Choroid plexus epithelial cell (primary cell): ENCODE measurements at places on chromosomes 6 and 20.

GRCh38 chr20:62308102-62308822 lies 5.5 kb downstream of the ADRM1 start:
- DNase-seq: no peak

DNA sequence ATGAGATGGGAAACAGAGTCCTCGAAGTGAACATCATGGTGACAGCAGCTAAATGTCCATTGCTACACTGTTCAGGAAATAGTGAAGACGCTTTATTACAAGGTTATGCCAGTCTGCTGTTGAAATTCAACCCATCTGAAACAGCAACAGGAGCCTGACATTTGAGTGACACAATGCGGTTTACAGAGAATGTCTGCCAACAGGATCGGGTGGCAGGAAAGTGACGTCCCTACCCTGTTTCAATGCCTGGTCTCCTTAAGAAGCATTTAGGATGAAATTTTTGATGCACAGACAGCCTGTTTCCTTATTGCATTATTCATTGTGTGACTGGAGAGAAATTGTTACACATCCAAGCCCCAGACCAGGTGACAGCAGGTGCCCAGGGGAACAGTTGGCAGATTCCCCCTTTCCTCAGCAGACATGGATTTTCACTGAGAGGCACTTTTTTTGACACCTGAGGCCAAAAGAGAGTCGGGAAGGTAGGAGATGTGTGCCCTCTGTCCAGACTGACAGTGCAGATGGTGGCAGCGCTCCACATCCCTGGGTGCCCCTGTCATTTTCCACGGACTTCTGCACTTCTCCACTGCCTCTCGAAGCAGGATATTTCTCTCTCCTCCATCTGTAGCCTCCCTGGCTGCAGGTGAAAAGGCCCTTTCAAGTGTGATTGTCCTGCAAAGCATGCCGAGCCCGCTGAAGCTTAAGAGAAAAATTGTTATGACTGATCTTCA lies 87.9 kb downstream of the BFSP1 start:
- no peak for DNase-seq

DNA sequence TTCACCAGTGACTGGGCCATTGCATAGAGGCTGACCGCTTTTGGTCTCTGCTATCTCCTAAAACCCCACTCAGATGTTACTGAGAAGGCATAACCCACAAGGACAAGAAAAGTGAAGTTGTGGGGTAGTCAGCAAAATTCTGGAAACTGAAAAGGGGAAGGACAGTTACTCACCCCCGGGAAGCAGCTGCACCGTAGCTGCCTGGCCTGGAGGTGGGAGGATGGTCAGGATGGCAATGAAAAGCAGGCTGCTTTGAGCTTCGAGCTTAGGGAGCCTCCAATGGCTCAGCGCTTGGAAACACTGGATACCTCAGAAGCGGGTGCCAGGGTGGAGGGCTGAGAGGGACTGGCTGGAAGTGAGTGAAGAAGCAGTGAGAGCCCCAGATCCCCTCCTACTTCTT lies 56.0 kb downstream of the KCNK5 start:
- DNase-seq: no peak

DNA sequence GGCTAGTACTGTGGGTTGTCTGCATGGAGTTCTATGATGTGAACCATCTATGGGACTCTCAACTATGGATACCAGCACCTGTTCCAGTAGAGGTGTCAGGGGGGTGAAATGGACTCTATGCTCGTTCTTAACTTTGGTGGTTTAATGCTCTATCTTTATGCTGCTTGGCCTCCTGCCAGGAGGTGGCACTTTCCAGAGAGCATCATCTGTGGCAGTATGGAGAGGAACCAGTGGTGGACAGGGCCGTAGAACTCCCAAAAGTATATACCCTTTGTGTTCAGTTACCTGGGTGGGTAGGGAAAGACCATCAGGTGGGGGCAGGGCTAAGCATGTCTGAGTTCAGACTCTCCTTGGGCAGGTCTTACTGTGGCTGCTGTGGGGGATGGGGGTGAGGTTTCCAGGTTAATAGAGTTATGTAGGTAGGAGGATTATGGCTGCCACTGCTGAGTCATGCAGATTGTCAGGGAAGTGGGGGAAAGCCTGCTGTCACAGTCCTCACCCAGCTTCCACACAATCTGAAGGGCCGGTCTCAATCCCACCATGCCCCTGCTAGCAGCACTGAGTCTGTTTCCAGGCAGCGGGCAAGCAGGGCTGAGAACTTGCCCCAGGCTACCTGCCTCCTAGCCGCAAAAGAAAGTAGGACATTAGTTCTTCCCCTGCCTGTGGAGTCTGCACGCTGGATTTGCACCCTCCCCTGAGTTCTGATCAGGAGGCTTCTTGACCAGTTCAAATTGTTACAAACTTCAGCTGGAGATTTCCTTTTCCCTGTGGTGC lies 284.0 kb downstream of the KCNQ5 start:
- DNase-seq: no peak

DNA sequence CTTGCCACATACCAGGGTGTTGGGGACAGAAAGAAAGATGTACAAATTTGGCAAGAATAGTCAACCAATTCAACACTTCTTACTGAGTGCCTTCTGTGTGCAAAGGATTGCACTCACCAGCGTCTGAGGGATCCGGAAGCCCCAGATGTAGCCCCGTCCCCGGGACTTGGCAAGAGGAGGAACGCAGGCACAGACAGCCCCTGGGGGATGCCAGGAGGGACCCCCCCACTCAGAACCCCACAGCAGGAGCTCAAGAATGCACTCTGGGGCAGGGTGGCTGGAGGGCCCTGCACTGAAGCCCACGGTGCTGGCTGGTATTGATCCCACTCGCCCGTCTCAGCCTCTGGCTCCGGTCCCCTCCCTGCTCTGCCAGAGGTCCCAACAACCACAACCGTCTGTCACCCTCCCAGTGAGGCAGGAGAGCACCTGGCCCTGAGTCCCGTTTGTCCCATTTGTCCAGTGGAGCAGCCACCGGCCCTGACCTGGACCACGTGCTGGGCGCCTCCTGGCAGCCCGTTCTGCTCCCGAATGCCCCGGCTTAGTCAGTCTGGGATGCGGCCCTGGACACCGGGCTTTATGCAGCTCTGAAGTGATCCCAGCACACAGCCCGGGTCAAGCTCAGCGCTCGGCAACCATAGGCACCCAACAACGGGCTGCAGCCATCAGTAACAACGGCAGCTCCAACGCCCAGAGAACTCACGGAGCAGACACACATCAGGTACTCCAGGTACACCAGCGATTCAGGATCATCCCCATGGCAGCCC lies 128.7 kb downstream of the DLL1 start:
- no peak for DNase-seq

DNA sequence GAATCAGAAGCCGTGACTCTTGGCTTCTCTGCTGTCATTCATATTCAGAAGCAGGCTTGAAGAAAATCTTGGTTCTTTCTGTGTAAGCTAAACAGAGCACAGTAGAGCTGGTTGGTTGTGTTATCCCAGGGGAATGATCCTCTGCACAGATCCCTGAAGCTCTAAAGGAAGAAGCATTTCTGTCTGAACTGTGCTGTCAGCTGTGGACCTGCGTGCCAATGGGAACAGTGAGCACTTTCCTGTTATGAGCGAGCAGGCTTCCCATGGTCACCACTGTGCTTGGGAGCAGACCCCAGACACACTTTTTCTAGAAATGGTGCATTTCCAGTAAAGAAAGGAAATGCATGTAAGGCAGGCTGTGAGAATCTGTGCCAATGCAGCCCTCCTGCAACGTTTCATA lies 490.2 kb downstream of the EPM2A start:
- peak; percentile 58 for DNase-seq

GRCh38 chr20:44187054-44187771 lies at the start of gene JPH2:
TSS of gene JPH2 (minus strand) at chr20:44187188. CDS start at chr20:44186705, 483 bp downstream.
- peak; percentile 64 for DNase-seq

DNA sequence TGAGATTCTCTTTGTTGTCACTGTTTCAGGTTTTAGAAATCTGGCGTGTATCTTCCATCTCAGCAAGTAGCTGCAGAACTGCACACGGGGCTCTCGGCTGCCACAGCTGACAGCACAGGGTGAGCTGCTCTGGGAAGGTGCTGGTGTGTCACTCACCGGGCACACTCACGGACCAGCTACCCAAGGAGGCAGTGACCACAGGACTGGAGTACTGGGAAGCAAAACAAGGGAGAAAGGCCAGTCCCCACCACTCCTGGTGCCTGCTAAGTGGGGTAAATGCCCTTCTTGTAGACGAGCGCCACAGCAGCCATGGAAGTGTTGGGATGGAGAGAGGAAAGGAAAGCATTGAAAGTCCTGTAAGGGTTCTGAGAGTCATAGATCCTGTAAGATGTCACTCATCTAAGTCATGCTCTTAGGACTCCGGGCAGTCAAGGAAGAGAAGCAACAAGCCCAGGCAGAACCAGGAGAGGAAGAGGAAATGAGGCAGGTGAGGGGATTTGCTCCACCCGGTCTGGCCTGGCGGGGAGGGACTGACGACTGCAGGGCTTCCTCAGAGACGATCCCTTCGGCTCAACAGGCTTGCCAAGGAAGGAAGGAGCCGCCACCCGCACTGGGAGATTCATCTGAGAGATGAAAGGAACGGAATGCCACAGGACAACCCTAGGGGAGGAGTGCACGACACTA lies 48.1 kb downstream of the PRDM1 start:
- DNase-seq: no peak

DNA sequence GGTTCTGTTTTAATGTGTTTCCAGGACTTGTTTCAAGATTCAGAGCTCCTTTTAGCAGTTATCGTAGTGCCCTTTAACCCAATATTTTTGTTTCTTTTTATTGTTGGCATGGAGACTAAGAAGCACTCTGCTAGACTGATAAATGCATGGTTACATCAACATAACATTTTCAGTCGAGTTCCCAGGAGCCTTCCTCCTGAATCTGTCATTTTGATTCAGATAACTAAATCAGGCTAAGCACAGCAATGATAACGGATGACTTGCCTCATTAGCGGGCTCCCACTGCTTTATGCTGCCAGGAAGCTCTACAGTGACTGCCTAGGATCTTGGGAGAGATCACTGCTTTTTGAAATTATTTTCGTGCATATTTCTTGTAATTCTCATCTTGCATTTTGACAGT lies 772.8 kb upstream of the GJE1 start:
- DNase-seq: peak; percentile 50

DNA sequence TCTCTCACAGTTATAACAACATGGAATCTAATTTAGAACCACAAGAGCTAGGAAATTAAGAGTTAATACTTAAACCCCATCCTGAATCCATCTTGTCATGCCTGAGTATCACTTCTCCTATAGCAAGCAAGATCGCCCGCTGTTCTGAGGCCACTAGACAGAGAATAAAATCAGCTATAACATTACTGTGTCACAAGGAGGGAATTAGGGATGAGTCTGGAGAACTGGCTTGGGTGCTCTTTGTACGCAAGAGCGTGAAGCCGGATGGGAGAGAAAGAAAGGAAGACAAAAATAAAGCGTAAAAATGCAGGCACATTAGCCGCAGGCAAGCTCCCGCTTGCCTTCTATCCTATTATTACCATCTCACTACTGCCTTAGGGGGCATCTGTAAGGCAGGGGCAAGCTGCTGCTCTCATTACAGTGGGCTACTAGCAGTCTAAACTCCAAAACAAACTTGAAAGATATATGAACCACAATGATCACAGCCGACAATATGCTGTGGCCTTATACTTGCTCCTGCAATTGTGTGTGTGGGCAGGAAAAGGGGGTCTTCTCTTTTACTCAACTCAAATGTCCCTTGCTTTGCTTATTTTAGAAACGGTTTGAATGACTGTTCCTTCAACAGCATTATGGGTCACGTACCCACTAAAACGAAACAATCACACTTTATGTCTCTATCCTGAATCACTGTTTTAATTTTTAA lies 81.9 kb downstream of the GJA10 start:
- DNase-seq: no peak

- no peak for DNase-seq
Observed at GRCh38 chr6:142822842-142823241, 122.1 kb downstream of the HIVEP2 start.

DNA sequence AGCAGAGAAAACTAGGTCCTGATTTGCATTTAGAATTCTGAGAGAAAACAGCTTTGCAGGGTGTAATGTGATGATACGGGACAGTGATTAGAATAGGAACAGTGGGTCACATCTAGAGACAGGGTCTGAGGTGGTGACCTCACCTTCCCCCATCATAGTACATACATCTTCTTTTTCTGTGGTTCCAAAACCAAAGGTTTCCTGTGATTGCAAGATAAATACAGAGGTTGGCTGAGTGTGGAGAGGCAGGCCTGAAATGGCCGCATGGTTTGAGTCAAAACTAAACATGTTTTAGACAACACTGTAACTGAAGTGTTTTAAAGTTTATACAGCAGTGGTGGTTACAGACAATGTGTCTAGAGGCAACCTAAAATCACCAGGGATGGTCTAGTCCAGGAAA lies 10.4 kb upstream of the NT5DC1 start:
- DNase-seq: no peak

DNA sequence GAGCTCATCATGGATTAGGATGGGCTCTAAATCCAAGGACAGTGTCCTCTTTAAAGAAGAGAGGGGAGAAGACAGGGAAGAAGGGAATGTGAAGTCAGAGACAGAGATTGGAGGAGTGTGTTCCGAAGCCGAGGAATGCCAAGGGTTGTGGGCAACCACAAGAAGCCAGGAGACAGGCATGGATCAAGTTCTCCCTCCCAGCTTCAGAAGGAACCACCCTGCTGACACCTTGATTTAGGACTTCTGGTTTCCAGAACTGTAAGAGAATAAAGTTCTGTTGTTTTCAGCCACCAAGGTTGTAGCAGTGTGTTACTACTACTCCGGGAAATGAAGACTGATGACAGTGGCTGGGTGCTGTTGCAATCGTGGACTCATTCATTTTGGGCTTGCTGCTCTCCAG lies 120.1 kb downstream of the RPS12 start:
- DNase-seq: no peak
